GM19239 (cell line): ENCODE measurements at places on chromosomes 12 and 14.

- no peak for DNase-seq
Observed at GRCh38 chr14:97848317-97848980, 1051.3 kb downstream of the VRK1 start.

DNA sequence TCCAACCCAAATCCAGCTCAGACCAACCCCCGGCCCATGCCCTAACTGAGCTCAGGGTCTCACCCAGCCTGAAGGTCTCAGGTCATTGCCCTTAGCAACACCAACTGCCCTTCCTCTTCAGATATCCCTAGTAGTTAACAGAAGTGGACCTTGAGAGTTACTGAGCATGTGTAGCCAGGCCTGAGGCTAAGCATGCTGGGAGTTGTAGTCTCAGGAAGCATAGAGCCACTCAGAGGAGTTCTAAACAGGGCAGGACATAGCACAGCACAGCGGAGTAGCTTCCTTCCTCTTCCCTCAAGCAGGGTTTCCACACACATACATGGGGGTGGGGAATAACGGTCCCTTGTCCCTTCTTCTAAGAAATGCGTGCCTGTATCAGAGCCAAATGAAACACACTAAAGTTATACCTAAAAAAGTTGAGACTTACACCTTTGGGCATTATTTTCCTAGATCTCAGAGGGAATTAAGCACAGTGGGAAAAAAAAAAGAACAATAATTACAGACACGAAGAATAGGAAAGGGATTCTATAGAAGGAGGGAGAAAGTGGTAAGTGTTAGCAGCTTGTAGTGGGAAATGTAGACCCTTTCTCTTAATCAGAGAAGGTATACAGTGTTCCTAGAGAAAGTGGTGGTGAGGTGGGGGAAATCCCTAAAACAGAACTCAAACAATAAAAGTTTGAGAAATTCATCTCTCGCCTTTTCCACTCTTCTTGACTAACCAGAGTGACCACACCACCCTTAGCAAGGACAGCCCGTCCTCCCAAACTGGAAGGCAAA is 4.4 kb downstream of the KMT2D start:
- DNase-seq = peak; percentile 94

- no peak for DNase-seq
Observed at GRCh38 chr14:64778104-64778754, 74.0 kb downstream of the PLEKHG3 start.

DNA sequence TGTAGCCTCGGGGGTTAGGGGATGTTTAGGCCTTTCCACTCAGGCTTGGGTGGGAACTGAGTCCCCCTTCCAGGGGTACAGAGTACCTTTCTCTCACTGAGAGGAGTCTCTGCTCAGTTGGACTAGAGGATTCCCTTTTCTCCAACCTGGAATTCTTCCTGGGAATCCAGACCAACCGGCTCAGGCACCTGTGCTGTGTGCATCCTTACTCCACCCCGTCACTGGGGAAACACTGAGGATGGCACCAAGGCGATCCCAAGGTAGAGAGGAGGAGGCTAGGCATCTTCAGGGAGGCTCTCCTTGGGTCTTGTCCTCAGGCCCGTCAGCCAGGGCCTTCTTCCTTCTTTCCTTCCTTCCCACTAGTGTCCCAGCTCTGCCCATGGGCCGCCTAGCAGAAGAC is 871 bp upstream of the TGM1 start:
- no peak for DNase-seq

DNA sequence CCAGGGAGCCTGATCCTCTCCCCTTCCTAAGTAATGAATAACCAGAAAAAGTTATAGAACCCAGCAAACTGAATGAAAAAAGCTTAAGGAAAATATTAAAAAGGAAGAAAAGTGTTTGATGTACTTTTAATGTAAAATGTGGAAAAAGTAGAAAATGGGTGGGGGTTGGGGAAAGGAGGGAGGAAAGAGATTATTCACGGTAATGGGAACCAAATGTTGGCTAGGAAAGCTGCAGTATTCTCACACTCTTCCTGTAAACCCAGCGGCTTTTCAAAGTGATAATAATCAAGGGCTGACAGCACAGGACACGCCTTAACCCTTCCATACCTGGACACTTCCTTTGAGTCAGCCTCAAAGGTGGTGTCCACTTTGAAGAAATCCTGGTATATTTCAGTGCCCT is 139.2 kb downstream of the TGFB3 start:
- no peak for DNase-seq

DNA sequence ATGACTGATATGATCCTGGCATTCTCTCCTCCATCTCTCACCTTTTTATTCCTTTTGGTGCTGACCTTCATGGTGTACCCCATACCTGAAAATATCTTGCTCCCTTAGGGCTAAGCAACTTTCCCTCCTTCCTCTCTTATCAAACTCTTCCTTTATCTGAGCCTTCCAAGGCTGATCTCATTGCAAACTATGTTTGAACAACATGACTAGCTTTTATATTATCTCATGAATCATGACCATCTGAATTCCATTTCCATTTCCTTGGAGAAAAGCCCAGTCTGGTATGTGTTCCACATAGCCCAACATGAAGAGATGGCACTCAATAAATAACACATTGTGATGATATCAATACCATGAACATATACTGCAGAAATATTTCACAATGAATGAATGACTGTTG is 111.6 kb downstream of the TSPAN8 start:
- DNase-seq = no peak

DNA sequence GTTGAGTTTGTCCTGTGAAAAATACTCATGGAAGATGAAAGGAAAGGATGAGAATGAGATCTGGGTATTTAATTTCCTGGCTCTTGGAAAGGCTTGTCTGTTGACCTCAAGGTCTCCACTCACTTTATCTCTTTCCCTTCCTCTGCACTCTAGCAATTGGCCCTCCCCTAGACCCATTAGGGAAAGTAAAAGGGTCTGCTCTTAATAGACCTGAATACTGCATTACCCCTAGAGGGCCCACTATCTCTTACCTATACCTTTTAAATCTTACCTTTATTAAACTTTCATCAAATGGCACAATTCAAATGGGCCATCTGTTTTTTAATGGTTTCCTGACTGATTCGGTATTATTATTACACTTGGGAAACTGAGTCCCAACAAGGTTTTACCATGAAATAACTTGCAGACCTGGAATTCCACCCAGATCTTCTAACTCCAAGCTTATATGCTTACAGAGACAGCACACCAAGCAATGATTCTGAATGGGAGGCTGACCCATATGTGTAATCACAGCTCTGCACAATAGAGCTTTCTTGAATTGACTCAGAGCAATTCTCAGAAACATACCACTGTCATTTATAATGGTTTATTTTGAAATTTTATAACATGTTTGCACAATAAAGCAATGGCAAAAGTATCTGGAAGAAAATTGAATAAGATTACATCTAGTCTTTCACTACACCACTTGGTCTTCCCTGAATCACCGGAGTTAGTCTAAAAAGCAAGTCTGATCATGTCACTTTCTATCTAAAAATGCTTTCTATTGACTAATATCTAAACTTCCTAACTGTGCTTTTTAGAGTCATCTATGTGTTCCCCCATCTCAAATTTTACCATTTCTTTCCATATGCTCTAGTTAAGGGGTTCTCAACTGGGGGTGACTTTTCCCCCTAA is 618.5 kb downstream of the NRXN3 start:
- no peak for DNase-seq

DNA sequence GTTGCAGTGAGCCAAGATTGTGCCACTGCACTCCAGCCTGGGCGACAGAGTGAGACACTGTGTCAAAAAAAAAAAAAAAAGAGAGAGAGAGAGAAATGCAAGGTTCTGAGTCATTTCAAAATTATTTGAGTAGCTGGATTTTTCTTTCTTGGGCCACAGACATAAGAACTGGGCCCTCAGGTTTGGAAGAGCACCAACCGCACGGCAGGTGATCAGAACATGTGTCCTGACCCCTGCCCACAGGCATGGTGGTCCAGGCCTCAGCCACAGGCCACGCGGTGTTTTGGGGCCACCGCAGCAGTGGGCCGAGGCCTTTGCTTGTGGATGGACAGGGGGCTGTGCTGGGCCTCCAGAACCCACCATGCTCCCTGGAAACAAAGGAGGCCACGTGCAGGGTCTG is 126.7 kb downstream of the CALM1 start:
- DNase-seq = no peak

- DNase-seq = no peak
Observed at GRCh38 chr14:100117633-100118395, 41.6 kb downstream of the DEGS2 start.

GRCh38 chr14:54349713-54350112 is 47.1 kb upstream of the CDKN3 start:
- no peak for DNase-seq

DNA sequence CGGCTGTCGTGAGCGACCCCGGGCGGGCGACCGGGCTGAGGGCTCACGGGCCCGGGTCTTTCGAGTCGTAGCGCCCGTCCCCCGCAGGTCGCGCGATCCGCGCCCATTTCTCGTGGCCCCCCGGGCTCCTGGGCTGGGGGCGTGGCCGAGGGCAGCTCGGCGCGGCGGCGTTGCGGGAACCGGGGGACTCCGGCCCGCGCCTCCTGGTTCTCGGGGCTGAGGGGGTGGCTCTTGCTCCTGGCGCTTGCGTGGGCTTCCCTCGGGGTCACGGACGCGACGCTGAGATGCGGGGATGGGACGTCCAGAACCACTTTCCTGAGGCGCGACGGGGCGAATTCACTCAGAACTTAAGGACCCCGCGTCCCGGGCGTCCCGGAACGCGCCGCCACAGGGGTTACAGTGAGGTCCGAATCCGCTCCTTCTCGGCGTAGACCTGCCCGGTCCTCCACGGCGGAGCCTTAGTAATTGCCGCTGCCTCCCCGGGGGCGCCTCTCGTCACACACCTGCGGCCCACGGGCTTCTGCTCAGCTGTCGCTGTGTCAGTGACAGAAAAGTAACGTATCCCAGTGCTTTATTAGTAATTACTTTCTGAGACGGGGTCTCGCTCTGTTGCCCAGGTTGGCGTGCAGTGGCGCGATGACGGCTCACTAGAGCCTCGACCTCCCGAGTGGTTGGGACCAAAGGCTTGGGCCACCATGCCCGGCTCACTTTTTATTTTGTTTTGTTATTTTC is 606 bp downstream of the EP400 start:
- no peak for DNase-seq

DNA sequence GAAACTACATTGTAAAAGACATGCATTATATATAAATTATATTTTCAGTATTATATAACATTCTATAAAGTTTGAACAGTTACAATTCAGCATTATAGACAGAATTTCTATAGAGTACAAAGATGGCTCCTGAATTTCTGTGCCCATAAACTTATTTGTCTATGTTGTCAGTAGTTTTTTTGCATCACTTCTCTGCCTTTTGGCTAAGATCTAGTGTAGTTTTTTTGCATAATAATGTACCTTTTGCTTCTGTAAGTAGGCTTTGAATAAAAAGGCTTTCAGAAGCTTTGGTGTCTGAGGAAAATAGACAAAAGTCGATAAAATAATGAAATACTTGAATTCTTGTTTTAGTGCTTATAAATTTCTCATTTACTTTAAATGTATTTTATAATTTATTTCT is 11.1 kb downstream of the DNAL1 start:
- DNase-seq = no peak

- no peak for DNase-seq
Observed at GRCh38 chr12:47145188-47145587, 65.4 kb upstream of the AMIGO2 start.

DNA sequence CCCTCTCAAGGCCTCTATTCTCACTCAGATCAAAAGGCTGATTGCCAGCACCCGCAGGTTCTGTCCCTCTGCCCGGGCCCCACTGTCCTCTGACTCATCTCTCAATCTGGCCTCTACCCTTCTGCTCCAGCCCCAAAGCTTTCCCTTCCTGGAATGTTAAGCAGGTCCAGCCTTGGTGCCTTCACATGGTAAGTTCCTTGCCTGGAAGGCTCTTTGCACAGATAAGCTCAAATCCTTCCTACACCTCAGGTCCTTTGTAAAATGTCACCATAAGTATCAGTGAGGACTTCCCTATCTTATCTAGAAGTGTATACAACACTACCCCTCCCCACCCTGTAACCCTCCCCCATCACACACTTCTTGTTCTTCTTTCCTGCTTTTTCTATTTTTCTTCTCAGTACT is 22.2 kb downstream of the LPCAT3 start:
- DNase-seq = no peak

GRCh38 chr12:116624516-116624915 is 65.3 kb downstream of the MAP1LC3B2 start:
- no peak for DNase-seq

- DNase-seq = no peak
Observed at GRCh38 chr12:120100630-120101029, 15.9 kb downstream of the RAB35 start.

DNA sequence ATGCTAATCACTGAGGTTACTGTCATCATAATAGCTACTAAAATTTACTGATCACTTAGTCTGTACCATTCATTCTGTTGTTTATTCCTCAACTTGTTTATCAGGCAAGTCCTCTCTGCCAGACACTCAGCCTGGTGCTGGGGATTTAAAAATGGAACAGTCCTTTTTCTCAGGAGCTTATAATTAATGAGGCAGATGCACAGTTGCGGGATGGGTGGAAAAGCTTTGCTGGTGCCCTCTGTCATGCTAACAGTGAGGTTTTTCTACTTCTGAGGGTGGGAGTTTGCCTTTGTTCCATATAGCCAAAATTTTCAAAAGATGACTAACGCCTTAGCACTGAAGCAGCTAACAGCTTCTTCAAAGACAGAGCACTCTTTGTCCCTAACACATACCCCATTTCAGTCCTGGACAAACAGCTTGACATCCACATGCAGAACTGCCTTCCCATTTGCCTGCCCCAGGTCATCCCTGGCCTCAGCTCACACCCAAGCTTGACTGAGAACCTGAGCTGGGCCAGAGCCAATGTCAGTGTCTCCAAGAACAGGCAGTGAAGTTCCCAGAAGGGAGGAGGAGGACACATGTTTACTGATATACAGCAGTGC is 30.8 kb upstream of the HSPB8 start:
- no peak for DNase-seq

- no peak for DNase-seq
Observed at GRCh38 chr14:94143711-94144110, 14.3 kb upstream of the IFI27L2 start.

DNA sequence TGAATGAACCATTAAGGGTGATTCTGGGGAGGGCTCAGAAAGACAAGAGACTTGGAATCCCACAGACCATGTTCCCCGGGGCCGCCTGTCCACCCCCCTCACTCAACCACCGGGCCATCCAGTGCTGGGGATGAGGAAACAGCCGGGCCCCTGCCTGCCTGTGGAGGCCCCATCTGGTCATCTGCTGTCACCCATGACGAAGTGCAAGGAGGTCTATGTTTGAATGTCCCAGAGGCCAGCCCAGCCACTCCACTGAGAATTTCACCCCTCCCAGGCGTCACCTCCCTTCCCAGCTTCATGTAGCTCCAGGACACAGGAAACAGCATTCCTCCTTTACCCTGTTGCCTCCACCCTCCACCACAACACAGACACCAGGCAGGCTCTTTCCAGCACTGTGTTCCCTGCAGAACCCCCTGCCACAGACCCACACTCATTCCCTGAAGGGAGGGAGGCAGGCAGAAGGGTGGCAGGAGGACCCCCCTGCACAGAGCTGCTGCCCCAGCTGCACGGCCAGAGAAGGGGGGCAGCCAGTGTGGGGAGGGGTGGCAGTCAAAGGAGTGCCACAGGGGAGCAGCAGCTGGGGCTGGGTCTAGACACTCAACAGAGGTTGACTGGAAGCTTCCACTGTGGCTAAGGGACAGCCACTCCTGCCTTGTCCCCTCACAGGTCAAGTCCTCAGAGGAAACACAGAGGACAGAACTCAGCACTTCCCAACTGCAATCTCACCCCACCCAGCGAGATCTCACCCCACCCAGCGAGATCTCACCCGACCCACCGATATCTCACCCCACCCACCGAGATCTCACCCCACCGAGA is 50.3 kb upstream of the PPP2R5C start:
- no peak for DNase-seq
